ENCODE measurements at places on chromosomes 7 and 10.

- DNase-seq: no peak
Measured at GRCh38 chr10:46314071-46314470, 27.3 kb downstream of the ANTXRL start.

DNA sequence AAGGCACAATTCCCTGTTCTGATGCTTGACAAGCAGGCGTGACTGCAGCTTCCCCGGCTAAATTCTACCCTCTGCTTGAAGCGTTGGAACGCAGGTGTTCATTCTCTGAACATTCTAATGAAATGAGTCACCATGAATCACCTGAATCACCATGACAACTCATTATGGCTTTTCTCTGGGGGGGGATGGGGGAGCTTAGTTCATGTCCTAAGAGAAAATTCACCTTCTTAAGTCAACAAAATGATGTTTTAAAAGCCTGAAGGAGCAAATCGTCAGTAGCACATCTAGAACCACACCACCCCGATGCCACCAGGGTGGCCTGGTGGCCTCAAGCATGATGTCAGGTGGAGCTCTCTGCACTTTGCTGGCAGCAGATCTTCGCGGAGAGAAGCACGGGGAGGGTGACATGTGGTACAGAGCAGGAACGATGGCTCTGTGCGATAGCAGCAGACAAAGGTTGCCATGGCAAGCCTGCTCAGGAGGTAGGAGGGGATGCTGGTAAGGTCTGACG, 33.7 kb downstream of the DDC start:
- DNase-seq: peak; percentile 21

GRCh38 chr10:125127110-125127509, 33.3 kb downstream of the CTBP2 start:
- no peak for DNase-seq

DNA sequence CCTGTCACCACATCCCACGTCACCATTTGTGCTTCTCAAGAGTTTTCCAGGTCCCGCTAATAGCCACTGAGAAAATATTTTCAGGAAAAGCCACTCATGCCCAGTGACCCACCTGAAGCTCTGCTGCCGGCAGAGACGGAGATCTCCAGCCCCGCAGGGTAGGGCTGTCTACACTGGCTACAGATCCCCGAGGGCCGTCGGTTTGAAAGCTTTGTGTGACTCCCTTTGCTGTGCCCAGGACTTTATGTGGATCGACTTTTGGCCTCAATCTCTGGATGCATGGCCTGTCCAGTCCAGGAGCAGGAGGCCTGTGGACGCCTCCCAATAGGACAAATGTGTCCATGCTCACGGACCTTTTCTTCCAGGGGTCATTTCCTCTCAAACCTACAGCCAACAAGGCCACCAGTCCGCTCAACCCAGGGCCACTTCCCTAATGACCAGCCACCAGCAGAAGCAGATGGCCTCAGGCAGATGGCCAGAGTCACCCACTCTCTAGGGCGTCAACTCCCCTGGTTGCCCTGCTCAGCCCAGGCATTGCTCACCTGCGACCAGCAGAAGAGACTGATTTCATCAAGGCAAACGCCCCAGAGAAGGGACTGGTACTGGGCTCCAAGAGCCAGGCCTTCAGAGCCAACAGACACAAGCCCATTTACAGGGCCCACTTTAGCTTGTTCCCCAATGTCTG, 76.4 kb downstream of the OAT start:
- DNase-seq: no peak

GRCh38 chr10:69807122-69807521, 5.4 kb downstream of the COL13A1 start:
- peak; percentile 84 for DNase-seq

- DNase-seq: peak; percentile 9
Measured at GRCh38 chr7:83934118-83934734, 260.4 kb downstream of the SEMA3A start.

DNA sequence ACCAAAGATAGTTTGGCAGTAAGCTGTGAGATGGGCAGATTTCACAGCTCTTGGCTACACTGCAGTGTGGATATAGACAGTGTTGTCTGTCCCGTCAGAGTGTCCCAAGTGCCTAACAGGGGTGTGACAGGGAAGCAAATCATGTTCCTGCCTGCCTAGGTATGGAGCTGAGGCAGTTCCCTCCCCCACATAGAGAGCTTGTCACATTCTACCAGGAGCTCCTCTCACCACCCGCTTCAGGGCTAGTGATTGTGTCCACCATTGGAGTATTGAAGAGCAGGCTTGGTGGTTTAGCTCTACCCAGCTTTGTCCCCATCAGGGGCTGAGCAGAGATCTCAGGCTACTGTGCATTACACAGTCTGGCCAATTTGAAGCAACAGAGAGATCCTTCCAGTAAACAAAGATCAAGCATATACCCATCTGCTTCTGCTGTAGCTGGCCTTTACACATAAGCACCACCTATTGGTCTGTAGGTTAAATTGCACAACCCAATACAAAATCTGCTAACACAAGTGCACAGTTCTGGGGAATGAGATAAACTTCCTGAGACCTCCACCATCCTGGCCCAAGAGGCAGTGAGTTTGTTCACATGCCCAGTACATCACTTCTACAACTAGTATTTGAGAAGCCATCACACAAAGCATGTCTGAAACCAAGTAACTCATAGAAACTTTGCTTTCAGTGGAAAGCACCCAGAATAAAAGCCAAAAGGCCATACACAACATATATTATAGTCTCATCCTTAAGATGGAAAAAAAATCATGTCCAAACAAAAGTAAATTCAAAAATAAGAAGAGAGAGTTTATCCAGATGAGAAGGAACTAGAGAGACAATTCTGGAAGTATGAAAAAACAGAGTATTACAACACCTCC, 67.3 kb downstream of the GLCCI1 start:
- peak; percentile 55 for DNase-seq

- peak; percentile 74 for DNase-seq
Measured at GRCh38 chr10:63429281-63429680, 36.5 kb downstream of the JMJD1C start.

GRCh38 chr7:131057015-131057793, 270.5 kb upstream of the MKLN1 start:
- DNase-seq: peak; percentile 86

DNA sequence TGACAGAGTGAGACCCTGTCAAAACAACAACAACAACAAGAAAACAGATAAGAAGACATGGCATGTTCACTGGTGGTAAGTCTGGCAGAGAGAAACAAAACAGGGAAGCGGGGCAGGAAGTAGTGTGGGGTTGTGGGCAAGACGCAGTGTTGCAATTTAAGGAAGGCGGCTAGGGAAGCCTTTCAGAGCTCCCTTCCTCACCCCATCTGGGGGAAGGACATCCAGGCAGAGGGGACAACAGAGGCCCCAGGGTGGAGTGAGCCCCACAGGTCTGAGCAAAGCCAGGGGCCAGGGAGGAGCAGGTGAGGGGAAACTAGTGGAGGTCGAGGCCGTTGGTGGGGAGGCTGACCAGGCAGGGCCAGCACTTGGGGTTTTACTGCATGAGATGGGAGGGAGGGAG, 16.8 kb downstream of the LAT2 start:
- no peak for DNase-seq

GRCh38 chr10:104277785-104278184, 8.8 kb downstream of the GSTO2 start:
- DNase-seq: no peak

- no peak for DNase-seq
Measured at GRCh38 chr7:27299861-27300260, 57.3 kb downstream of the EVX1 start.

- DNase-seq: no peak
Measured at GRCh38 chr7:48312151-48312550, 140.9 kb downstream of the ABCA13 start.

DNA sequence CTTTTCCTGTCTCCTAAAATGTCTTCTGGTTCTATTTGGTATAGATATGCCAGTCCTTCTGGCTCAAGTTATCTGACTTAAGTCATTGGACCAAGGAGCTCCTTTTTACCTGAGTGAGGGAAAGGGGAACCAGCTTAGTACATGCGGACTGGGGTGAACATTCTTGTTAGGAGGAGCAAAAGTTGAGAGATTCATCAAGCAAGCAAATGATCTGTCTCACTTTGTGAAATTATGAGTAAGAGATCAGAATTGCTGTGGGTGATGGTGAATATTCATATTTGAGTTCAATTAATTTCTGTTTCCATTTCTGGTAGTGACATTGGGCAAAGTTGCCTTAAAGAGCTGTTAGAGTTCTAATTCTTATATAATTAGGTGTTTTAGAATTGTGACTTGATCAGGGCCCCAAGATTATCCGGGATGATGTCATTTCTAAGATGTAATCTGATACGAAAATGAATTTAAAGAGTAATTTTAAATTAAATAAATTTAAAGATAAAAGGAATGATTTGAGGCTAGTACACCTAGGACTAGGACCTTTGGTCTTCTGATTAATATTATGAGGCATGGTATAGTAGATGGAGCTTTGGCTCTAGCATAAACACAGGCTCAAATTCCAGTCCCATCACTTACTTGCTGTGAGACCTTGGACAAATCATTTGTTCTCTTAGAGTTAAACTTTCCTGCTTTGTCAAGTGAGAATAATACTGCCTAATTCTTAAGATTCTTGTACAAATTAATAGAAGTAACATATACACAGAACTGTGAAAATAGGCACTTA, 60.4 kb upstream of the STRIP2 start:
- no peak for DNase-seq

DNA sequence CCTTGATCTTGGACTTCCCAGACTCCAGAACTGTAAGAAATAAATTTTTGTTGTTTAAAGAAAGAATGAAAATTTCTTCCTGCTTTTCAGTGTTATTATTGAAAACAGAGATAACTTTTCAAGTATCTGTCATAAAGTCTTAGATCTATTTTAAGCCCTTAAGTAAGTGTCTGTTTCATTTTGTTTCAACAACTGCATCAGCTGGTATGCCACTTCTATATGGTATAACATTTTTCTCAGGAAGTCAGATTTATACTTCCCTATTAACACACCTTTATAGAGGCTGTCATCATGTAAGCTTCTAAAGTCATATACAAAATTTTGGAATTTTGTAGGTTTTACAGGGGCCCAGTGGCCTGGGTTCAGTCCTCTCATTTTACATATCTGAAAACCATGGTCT, 24.4 kb downstream of the RALA start:
- no peak for DNase-seq

DNA sequence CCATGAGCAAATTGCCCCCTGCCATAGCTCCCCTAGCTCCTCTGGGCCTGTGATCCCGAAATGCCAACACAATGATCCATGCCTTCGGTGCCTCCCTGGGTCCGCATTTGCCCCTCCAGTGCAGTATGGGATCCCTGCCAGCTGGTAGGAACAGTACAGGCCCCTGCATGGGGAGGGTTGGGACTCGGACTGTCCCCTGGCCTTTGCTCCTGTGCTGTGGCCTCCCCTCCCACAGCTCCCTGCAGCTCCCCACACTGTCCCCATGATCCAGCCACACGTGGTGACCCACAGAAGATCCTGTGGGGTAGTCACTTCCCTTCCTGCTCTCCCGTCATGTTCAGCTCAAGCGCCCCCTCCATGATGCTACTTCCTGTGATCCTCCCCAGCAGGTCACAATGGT, 140.3 kb downstream of the MAPK8 start:
- DNase-seq: no peak

GRCh38 chr10:119205894-119206602, 1.3 kb upstream of the GRK5 start:
- no peak for DNase-seq

DNA sequence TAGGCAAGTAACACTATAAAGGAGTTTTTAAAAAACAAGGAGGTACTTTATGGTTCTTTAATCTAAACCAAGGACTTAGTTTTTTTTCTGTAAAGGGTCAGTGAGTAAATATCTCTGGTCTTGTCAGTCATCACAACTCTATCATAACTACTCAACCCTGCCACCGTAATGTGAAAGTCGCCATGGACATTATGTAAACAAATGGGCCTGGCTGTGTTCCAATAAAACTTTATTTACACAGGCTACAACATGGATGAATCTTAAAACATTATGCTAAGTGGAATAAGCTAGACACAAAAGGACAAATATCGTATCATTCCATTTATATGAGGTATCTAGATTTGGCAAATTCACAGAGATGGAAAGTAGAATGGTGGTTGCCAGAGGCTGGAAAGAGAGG, 60.8 kb upstream of the SP4 start:
- DNase-seq: no peak

DNA sequence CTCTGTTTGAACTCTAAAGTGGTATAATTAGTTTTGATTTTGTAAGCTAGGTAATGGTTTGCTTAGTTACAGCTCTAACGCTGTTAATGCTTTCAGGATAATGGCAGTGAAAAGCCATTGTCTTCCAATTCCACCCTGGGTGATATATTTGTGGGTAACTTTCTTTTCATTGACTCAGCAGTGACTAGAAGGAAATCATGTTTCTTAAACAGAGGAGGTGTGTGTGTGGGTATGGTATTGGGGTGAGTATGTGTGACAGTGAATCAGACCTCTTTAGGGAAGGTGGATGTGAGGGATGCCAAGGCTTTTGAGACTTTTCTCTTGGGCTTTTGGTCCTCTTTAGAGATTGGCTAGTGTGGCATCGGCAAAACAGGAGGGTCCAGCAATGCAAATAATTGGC, 13.6 kb downstream of the ENTPD7 start:
- DNase-seq: peak; percentile 39

GRCh38 chr7:132095111-132095765, 481.0 kb downstream of the PLXNA4 start:
- no peak for DNase-seq

DNA sequence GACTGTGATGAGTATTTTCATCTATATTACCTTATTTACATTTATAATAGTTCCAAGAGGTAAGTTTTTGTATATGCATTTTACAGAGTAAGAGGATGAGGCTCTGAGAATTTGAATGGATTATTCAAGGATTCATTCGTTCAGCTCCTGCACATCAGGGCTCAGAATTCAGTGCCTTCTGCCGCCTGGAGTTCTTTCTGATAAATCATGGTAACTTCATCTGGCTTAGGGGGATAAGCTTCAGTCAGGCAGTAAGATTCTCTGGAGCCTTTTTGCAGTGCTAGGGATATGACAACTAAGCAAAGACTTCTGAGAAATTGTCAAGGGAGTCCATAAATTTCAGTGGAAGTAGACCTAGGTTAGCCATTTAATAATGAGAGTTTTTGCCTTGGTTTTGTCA, 668.6 kb downstream of the NRG3 start:
- no peak for DNase-seq

- DNase-seq: no peak
Measured at GRCh38 chr10:91140995-91141549, 79.4 kb upstream of the PCGF5 start.

DNA sequence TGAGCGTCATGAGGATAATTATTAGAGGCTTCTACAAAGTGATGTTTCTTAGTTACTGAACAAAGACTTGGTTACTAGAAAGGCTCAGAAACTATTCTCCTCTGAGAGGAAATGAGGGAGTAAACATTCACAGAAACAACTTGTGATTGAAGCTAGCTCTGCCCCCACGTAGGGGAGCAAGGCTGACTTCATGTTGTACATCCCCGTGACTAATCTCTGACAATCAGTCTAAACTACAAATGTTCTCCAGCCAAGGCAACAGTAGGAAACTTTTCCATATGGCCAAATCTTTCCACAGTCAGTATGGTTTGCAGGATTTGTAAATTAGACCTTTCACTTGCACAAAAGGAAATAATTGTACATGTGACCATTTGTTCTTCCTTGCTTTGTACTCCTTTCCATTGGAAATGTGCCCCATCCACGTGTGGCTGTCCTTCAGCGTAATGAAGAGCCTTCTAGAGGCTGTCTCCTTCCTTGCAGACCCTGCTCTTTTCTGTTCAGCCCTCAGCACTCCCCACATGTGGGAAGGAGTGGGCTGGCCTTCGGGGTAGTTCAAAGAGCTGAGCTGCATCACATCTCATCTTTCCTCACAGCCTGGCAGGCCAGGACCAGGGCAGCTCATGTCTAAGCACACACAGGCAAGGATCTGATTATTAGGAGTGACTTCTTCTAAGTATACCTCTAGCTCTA, 93.5 kb downstream of the PCGF5 start:
- DNase-seq: peak; percentile 96

All from IMR-90 (cell line).